ENCODE measurements at places on chromosomes 5 and 9.

DNA sequence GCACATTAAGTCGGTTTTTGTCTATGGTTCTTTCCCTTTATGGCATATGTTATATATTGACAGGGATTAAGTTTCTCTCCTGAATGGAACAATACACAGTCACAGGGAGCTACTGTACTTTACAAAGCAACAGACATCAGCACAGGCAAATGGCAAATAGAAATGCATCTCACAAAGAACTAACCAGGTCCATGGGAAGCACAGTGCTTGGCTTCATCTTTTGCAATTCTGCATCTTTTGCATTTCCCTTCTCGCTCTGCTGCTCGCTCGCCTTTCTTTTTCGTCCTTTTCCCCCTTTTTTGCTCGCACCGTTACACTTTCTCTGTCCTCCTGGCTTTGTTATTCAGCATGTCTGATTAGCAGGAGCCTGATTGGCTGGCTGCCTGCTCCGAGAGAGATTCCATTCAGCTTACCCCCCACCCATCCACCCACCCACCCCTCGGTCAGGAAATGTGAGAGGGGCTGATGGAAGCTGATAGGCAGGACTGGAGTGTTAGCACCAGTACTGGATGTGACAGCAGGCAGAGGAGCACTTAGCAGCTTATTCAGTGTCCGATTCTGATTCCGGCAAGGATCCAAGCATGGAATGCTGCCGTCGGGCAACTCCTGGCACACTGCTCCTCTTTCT lies at the start of gene ADAMTSL1:
Gene ADAMTSL1, plus strand, starts transcription at position 502 of the 628 bp plus-strand sequence. Its CDS starts 80 bp downstream, at position 582.
- no peak for DNase-seq

GRCh38 chr9:7089406-7090193 lies 331.8 kb downstream of the KDM4C start:
- DNase-seq = no peak

DNA sequence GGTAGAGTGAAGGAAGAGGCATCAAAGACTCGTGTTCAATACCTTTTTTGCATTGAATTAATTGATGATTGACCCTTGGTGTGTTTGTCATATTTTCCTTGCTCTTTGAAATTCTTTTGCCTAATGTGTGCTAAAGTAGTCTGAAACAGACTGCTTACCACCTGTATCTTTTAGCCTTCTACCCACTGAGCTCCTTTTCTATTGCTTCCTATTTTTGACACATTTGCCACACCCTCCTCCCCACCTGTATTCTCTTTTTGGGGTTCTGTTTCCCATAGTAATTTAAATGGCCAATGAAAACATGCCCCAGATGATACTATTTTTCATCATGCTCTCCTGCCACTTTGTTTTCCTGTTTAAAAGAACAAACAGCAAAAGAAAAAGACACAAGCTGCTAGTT lies 78.5 kb downstream of the ZCCHC7 start:
- DNase-seq = no peak

- DNase-seq = no peak
Measured at GRCh38 chr5:67092535-67092934, 104.1 kb downstream of the CD180 start.

GRCh38 chr9:93712896-93713295 lies 136.5 kb downstream of the PHF2 start:
- no peak for DNase-seq
